Activated CD4-positive, alpha-beta T cell treated with anti-CD3 and anti-CD28 coated beads for 36 hours (primary cell): ENCODE measurements at places on chromosomes 1 and 21.
A peak's percentile ranks its signal among the peaks of the same experiment; 100 is the strongest.

GRCh38 chr1:212485913-212486618 lies 53.3 kb downstream of the NENF start:
- DNase-seq: no peak

DNA sequence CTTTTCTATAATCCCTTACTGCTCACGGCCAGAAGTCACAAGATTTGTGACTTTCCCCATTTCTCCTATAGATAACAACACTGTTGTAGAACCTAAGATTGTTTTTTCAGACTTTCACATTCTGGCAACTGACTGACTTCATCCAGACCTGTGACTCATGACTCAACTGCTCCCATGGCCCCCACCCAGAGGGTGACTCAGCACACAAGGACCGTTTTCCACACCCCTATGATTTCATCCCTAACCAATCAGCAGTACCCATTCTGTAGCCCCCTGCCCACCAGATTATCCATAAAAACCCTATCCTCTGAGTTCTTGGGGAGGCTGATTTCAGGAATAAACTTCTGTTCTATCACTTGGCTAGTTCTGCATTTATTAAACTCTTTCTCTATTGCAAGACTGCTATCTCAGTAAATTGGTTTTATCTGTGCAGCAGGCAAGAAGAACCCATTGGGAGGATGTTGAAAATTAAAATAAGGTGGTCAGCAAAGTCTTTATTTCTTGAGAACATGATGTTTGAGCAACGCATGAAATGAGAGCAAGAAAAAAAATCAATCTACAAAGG lies 79.7 kb downstream of the NGF start:
- no peak for DNase-seq

GRCh38 chr1:156172696-156173470 lies 19.5 kb downstream of the SEMA4A start:
- DNase-seq: peak; percentile 35

GRCh38 chr1:156115514-156116374 lies 1.2 kb downstream of the LMNA start:
- DNase-seq: no peak

DNA sequence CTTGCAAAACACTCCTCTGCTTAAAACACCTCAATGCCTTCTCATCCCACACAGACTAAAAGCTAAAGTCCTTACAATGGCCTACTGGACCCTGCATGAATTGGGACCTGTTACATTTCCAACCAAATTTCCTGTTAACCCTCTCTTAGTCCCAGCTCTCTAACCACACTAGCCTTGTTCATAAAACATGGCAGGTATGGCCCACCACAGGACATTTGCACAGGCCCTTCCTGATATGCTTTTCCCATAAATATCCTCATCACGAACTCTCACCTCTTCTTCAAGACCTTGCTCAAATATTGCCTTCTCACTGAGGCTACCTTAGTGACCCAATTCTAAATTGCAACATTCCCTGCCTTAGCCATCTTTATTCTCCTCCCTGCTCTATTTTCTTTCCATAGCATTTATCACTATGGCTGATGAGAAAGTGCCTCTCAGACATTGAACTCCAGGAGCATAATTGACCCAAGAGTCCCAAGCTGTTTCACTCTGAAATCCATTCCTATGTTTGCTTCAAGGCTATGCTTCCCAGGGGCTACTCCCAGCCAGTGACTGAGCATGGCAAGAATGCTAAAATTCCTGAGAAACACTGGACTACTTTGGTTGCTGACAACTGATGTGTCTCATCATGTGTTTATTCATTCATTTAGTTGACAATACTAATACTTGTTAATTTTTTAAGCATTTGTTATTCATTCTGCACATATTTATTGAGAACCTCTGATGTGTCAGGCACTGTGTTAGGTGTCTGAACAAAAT lies 2.7 kb upstream of the PALMD start:
- DNase-seq: no peak

DNA sequence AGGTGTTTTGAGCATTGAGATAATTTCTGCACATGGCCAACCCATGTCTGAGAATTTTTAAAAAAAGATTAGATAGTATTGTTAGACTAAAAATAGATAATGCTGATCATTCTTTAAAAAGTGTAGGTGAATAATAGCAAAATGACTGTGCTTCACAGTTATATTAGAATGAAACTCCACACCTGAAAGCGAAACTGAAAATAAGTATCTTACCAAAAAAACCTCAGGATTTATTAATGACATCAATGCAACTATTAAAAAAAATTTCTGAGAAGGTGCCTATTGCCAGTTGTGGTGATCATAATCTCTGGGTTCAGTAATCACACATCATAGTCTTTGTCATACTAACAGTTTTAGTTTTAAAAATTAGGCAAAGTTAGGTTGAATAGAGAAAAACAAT lies 36.5 kb downstream of the PLA2G4A start:
- DNase-seq: no peak

GRCh38 chr1:12022036-12022435 lies 2.7 kb downstream of the MIIP start:
- no peak for DNase-seq

GRCh38 chr1:199918196-199918769 lies 109.2 kb upstream of the NR5A2 start:
- DNase-seq: no peak

DNA sequence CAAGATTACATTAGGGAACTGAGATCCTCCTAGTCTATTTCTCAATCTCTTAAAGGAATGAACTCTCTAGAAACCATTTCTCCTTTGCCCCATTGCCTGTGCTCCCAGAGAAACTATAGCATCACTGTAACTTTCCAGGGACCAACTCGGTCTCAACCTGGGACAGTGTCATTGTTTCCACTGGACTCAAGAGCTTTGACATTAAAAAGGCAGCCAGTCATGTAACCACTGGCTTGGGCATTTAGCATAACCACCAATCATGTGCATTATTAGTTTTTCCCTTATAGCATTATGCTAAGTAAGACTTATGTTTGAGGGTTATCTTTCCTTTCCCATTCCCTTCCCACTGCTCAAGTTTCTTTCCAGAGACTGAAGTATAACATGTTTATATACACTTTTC lies 18.2 kb downstream of the TEX38 start:
- DNase-seq: no peak

DNA sequence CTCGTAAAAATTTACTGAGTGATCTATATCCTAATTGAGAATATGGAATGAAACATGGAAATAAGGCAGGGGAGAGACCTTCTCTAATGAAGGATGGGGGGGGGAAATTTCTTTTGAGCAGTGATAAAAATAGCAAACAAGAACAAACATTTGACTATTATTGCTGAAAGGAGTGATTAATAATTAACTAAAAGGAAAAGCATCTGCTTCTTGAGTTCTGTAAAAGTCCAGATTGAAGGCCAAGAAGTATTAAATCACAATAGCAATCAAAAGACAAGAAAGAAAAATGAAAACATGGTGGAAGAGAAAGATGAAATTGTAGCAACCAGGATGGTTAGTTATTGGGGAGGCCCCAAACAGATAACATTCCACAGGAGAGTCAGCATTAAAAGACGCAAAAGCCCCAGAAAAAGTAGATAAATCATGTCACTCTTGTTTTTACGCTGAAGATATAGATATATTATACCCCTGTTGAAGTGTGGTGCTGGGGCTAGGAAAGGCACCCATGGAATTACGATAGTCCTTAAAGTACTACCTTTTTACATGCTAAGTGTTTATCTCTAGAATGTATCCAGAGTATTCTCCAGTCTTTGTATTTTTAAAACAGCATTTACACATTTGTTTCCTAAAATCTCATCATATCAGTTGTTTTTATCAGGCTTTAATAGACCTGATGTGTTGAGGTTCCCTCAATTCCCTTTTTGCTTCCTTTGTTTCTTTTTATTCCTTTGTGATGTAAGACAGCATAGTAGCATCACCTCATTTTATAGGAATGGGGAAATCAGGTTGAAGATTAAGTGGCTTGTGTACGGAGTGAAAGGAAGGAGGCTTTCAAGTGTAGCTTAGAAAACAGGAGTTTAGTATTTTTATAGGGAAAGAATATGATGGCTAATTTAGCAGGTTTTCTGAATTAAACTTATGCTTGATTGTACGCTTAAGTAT lies 28.9 kb downstream of the DISP1 start:
- no peak for DNase-seq

GRCh38 chr1:230167419-230167852 lies 100.4 kb downstream of the GALNT2 start:
- DNase-seq: peak; percentile 59

- DNase-seq: no peak
Observed at GRCh38 chr1:43445606-43446387, 7.9 kb downstream of the HYI start.

DNA sequence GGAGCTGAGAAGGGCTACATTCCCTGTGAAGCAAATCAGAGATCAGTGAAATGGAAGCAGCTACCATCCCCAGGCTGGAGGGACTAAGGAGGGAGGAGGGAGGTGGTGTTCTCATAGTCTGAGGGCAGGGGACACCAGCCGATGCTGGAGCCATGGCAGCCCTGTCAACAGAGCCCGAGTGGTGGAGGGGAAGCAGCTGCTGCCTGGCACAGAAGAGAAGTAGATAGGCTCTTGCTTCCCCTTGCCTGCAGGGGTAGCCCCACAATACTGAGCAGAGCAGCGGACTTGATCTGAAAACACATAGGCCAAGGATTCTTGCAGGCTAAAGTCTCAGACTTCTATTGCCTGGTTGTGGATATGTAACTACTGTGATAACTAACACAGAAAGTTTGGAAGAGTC lies 255.1 kb downstream of the FGGY start:
- DNase-seq: no peak

DNA sequence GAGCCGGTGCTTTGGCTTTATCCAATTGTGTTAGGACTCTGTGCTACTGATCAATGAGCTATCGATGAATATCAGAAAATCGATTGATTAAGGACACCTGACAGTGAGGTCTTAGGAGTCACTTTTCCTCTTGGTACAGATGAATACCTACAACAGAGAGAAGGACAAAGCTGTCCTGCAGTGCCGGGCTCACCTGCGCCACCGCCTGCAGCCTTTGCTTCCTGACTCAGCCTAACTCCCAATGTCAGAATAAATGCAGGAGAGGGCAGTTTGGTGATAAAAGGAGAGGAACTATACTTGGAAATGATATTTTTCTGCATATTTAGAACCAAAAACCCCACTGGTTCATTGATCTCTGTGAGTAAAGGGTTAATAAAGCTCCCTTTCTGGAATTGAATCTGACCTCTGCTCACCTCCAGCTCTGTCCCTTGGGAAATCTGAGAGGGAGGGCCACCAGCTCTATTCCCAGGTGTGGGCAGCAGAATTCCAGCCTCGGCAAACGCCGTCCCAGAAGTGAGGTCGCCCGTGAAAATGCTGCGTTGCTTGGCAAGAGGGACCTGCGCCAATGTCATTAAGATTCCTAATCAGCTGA lies 39.3 kb downstream of the POFUT2 start:
- DNase-seq: no peak

DNA sequence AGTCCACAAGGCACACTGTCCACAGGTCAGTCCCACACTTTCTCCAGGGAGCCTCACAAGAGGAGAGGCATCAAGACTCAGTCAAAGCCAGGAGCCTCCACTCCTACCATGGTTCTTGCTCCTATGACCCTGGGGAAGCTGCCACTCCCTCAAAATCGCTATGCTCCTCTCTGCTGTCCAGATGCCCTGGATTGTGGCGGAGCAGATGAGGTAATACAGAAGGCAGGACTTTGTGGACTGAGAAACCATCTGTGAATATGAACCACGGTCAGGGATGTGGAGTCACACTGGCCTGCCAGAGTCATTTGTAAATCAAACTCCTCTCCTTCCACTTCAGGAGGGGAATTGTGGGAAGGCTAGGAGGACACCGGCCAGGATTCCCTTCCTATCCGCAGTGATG lies 20.6 kb downstream of the VWA5B1 start:
- no peak for DNase-seq

DNA sequence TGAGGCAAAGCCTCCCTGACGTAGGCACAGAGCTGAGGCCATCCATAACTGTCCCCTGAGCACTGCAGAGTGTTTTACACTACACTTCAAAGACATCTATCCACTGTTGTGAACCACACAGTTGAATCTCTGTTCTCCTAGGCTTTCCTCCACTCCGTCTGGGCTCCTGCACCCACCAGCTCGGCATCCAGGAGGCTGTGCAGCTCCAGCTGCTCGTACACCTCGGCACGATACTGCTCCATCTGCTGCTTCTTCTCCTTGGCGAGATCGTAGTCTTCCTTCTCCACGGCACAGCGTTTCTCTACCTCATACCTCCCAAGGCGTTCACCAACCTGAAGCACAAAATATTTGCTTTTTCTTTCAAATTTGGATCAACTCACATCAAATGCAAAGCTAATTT lies 18.2 kb downstream of the CEP104 start:
- no peak for DNase-seq

GRCh38 chr1:154326546-154327465 lies 1.5 kb downstream of the ATP8B2 start:
- peak; percentile 44 for DNase-seq

DNA sequence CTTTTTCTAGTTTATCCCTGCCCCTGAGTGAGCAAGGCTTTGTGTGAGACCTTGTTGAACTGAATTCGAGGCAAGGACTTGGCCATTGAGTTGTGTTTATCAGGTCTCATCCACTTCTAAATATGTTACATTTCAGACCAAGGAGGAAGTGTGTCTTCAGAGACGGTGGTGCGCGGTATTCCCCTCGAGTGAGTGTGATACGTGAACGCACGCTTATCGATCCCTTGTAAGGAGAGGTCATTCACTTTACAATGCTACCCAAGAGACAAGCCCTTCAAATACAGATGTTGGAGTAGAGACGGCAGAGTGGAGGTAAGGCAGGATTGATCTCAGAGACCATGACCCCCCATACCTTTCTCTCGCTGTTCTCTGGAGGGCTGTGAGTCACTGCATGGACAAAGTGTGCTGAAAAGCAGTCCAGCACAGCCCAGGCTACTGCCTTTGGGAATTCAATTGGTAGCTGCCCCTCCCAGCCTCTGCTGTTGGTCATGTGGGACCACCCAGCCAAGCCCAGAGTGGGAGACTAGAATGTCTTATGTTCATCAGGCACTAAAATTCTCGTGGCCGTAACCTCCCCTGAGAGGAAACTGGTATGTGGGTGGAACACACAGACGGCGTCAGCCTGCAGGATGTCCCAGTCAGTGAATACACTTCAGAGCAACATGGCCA lies 16.3 kb upstream of the MTARC1 start:
- DNase-seq: no peak

- no peak for DNase-seq
Observed at GRCh38 chr1:226809785-226810571, 60.4 kb upstream of the PSEN2 start.

GRCh38 chr21:21463456-21463855 lies 465.2 kb downstream of the NCAM2 start:
- DNase-seq: no peak

GRCh38 chr1:228083871-228084278 lies 1.4 kb downstream of the ARF1 start:
- DNase-seq: no peak
